RPMI8226 (cell line): ENCODE measurements at places on chromosomes 12 and 14.

- DNase-seq: no peak
These were observed 102.6 kb upstream of the RFX4 start for GRCh38 chr12:106480251-106480650.

DNA sequence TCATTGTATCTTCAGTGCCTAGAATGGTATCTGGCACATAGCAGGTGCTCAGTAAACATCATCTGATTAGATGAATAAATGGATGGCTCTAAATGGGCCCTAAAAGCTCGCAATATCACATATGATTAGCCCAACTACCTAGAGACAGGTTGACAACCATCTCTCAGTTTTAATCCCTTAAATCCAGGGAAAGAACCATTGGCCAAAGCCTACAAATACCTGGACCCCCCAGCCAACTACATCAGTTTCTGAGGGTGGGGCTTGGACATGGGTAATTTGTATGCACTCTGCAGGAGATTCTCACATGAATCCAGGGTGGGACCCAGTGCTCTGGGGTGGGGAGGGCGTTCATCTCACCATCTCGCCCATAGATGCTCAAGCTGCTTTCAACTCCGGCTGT lies 4.8 kb upstream of the DTX1 start:
- DNase-seq: no peak

- DNase-seq: no peak
These were observed 8.5 kb downstream of the EIF4B start for GRCh38 chr12:53014709-53015108.

GRCh38 chr12:32585680-32586079 lies 93.4 kb upstream of the DNM1L start:
- no peak for DNase-seq

DNA sequence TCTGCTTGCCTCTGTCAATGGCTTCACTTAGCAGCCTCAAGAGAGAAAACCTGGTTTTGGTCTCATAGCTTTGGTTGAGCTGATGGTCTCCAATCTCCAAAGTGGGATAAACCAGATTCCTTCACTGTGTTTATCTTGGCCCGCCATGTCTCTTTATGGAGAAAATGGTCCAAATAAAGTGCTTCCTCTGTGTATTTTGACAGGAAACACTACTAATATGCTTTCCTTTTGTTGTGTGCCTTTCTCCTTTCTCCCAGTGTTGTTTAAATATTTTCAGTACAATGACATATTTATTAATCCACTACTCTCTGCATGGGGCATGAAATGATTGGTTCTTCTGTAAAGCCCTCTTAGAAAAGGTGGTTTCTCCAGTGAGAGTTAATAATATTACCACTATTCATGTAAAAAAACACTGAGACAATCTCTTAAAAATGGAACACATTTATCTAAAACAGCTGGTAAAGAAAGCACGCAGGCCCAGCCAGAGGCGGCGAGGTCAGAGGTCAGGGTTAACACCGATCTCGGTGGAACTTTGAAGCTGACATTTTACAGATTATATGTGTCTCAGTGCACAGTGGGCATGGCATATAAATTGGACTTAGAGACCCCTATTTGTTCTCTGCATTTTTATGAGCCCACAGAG lies 24.2 kb downstream of the TMEM30B start:
- no peak for DNase-seq

- DNase-seq: no peak
These were observed 47.6 kb upstream of the ASPG start for GRCh38 chr14:104037903-104038302.

GRCh38 chr12:15800278-15800677 lies 11.1 kb upstream of the EPS8 start:
- DNase-seq: no peak

DNA sequence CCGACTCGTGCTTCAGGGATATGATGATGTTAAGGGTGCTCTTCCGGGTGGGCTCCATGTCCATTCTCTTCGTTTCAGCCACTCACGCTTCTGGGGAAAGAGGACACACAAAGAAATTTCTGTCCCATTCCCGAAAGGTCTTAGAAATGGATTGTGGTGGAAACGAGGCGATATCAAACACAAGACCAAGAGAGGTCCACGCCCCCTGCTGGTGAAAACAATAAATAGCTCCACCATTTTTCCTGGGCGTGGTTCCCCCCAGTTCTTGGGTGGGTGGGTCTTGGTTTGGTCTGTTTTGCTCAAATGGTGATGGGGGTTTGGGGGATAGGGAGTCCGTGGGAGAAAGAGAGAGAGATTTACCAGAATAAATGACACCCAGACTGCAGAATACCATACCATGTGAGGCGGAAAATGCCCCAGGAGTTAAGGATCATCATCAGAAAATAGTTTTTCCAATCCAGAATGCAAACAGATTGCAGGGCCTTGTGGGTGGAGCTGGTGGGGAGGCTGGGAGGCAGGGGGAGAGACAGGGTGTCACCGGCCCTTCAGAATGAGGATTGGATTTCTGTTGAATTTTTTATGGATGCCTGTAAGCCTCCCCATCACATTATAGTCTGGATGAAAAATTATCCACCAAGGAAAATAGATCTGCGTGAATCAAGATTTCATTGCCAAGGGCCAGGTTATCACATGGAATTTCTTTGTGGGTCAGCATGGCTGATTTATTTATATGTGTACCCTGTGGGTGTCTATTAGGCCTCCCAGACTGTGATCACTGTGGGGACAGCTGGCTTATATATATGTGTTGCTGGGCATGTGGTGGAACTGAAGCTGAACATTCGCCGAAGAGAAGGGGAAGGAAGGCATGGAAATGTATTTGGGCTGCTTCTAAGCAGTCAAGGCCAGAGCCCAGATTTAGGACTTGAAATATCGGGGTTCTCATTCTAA lies 55.8 kb downstream of the SRRM4 start:
- DNase-seq: peak; percentile 42

GRCh38 chr12:93741659-93742109 lies 64.5 kb downstream of the CRADD start:
- DNase-seq: no peak

- no peak for DNase-seq
These were observed 15.8 kb downstream of the CCND2 start for GRCh38 chr12:4289231-4289878.

DNA sequence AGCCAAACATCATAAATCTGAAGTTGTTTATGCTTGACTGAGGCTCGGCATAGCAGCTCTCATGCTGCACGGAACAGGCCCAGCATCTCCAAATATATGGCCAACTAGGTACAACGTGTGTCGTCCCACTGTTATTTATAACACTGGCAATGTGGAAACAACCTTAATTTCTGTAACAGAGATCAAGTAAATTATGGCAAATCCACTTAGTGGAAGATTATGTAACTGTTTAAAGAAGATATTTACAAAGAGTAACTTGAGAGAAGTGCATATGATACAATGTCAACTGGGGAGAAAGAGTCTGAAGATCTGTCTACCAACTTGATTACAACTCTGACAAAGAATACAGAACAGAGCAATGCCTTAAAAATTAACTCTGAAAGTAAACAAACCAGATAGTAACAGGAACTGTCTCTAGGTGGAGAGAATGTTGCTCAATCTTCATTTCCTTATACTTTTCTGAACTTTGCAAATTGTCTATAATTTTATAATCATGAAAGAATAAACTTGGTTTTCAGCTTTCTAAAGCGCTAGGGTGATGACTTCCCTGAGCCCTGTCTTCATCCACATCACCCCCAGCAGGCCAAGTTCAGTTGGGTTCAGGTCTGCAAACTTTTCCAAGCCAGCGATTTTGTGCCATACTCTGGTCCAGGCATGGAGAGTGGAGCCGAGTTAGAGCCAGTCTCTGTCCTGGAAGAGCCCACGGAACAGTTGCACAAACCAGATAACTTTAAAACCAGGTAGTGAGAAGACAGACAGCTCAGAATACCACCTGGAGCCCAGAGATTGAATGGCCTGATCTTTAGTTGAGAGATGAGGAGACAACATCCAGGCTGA lies 44.3 kb upstream of the BDKRB2 start:
- no peak for DNase-seq

DNA sequence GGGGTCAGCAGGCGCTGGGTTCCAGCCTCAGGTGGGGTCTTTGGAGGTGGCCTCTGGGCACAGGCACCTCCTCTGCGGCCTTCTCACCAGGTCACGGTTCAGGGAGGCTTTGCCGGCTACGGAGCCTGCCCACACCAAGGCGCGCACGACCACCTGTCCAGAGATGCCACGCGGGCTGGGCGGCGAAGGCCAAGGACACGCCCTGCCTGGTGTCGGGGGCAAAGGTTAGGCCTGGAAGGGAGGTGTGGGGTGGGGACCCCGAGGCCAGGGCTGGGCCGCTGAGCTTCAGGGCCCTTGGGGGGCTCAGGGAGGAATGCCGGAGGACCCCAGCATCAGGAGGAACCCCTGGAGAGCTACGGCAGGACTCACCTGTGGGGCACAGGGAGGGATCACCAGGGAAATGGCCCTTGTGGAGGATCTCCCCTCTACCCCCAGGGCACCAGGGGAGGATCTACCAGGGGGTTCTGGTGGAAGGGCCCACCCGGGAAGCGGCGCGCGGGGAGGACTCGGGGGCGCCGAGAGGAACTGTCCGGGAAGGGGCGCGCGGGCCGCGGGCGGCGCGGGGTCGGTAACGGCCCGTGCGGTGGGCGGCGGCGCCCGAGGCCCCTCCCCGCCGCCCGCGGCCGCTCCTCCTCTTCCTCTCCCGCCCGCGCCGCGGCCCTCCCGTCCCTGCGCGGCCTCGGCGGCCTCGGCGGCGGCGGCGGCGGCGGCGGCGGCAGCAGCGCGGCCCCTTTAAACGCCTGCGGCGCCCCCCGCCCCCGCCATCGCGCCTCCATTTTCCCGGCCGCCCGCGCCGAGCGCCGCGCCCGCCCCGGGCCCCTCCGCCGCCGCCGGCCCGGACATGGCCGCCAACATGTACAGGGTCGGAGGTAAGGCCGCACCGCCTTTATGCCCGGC lies at the start of gene MTA1:
Gene MTA1, plus strand, starts transcription at position 633 of the 897 bp plus-strand sequence. Its CDS starts 209 bp downstream, at position 842.
- peak; percentile 62 for DNase-seq

GRCh38 chr12:92338671-92339070 lies 193.0 kb upstream of the BTG1 start:
- no peak for DNase-seq

DNA sequence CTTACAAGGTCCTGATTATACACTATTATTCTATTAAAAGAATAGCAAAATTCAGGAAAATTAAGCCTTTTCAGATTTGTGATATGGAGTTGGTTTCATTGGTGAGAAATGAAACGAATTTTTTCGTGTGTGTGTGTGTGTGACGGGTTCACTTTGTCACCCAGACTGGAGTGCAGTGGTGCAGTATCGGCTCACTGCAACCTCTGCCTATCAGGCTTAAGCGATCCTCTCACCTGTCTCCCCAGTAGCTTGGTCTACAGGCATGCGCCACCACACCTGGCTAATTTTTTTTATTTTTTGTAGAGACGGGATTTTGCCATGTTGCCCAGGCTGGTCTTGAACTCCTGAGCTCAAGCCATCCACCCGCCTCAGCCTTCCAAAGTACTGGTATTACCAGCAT lies 9.7 kb downstream of the PCBP2 start:
- DNase-seq: no peak

GRCh38 chr14:85564841-85565527 lies 35.0 kb downstream of the FLRT2 start:
- no peak for DNase-seq

DNA sequence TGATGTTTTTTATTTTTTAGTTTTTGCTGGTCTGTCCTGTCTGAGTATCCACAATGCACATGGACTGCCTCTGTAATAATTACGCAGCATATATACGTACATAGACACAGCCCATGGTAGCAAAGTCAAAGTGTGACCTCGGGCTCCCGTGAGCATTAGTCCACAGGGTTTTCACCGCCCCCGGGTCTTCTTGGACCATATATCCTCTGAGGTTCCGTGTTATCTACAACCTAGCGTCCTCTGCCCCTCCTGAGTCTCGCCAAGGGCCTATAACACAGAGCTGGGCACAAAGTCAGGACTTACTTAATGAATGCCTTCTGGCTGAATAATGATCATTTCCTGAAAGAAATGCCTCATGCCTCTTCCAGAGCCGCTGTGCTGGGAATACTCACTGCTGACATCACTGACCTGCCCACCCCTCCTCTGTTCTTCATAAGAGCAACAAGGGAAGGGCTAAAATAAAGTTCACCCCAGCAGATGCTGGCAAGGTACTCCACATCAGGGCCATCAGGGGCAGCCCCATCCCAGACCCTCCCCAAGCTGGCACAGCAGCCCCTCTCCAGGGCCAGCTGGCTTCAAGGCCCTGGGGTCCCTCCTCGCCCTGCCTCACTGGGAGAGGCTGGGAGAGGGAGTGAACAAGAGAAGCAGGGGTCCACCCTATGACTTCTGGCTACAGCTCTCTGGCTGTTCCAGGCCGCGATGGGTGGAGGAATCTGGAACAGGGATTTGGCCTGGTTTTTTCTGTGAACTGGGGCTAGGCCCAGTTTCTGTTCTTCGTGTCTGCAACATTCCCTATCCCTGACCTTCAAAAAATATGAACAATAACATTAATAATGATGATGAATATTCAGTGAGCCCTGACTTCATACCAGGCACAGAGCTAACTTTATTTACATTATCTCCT lies 7.9 kb downstream of the HDAC7 start:
- DNase-seq: no peak

- DNase-seq: no peak
These were observed 3.7 kb upstream of the SIX1 start for GRCh38 chr14:60652674-60653651.

- no peak for DNase-seq
These were observed 67.9 kb downstream of the FAR2 start for GRCh38 chr12:29216797-29217575.

DNA sequence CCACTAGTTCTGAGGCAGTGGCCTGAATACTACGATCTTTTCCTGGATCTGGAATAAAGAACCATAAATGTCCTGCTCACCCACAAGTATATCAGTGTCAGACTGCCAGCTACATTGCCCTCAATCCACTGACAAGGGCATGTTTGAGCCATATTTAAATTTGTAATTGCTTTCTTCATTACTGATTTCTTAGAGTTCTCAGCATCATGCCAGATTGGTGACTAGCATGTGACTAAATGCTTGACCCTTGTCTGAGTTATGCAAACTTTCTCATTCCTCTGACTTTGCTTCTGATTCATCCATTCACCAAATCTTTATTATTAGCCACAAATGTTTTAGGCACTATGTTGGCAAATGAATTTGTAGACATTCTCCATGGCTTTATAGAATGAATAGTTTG lies 143.6 kb upstream of the SLC16A7 start:
- DNase-seq: no peak

- DNase-seq: no peak
These were observed 337.9 kb upstream of the NOVA1 start for GRCh38 chr14:26935733-26936132.

DNA sequence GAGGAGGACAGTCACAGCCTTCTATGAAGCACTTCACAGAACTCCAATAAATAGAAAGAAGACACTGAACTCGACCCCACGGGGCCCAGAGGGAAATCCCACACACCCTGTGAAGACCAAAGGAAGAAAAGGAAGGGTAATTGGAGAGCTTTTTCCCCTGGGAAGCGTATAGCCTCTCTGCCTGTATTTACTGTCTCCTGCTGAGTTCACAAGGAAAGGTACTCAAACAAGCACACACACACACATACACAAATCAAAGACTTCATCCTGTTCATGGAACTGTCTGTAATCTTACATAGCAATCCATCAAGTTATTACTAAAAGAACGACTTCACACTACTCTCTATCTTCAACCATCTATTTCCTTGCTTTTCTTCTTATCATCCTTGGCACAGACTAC lies 15.3 kb downstream of the FOXN3 start:
- DNase-seq: no peak
